ENCODE measurements at places on chromosomes 3 and 15.

- no peak for DNase-seq
Observed at GRCh38 chr3:107988460-107989175, 102.2 kb downstream of the CD47 start.

- no peak for DNase-seq
Observed at GRCh38 chr15:92655178-92655995, at the start of gene FAM174B. FAM174B (minus strand) TSS chr15:92655775.

DNA sequence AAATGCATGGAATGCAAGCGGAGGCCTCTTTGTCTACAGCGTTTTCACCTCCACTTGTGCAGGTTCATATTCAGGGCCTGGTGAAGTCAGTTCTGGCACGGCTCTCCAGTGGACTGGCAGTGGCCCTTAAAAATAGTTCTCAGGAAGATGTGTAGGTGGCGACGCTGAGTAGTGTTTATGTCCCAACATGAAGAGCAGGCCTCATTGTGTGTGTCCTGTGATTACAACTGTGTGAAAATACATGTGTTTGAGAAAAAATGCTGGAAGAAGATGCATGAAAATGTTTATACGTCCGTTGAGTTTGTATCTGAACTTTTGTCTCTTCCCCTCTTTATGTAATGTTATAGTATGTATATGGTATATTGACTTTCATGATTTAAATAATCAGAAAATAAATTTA is 7.2 kb downstream of the LIPC start:
- peak; percentile 57 for DNase-seq

GRCh38 chr3:42701371-42702065 is 1.1 kb downstream of the HHATL start:
- DNase-seq: peak; percentile 54

GRCh38 chr3:40690749-40691451 is 166.1 kb downstream of the ZNF621 start:
- DNase-seq: no peak

GRCh38 chr3:12750658-12751071 is 8.4 kb downstream of the TMEM40 start:
- DNase-seq: no peak

GRCh38 chr3:64143409-64144130 is 81.7 kb downstream of the PRICKLE2 start:
- no peak for DNase-seq

GRCh38 chr3:52167240-52167639 is 13.0 kb upstream of the POC1A start:
- no peak for DNase-seq

DNA sequence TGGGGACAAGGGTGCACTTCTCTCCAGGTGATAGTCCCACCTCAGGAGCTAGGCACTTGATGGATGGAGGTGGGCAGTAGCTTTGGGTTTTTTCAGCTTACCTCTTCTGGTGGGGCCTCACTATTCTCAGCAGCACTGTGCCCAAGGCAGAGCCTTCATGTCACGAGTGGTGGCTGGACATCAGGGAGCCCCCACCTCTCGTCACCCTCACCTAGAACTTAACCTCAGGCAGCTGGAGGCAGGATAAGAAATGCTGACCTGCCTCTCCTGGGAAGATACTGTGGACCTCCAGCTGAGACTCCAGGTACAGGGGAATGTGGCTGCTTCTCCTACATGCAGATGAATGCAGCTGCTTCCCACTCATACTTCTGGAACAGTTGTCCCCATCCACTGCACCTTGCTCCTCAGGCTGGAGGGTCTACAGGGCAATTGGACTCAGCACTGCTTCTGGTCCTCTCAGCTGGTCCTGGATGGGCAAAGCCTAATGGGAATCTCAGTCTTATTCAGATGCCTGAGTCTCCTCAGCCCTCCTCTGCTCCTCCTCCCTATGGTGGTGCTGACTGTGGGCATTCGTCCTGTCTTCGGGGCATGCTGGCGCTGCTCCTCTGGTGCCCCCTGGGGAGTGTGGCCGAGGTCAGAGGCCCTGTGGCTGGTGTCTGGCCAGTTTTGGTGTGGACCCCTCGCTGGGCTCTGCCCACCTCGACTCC is 129.9 kb downstream of the KLF13 start:
- DNase-seq: no peak

DNA sequence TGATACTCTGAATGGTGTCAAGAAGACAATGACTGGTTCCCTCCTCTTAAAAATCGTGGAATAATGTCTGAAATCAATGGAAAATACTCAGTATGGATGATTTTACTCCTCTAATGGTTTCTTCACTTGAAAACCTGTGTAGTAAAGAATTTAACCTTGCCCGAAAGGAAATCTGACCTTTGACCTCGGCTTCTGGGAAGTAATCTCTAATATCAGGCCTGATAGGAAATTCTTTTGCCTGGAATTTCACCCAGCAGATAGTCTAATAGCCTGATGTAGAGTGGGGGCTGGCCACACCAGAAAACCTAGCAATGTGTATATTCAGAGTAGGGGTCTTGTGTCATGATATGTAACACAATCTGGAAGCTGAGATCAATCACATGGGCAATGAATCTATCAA is 91.5 kb upstream of the GOLIM4 start:
- DNase-seq: no peak

- no peak for DNase-seq
Observed at GRCh38 chr3:44420676-44421075, 56.8 kb downstream of the ZNF445 start.

- DNase-seq: no peak
Observed at GRCh38 chr3:128859630-128860029, 19.8 kb upstream of the ACAD9 start.

- no peak for DNase-seq
Observed at GRCh38 chr3:194871143-194871863, 185.6 kb downstream of the FAM43A start.

DNA sequence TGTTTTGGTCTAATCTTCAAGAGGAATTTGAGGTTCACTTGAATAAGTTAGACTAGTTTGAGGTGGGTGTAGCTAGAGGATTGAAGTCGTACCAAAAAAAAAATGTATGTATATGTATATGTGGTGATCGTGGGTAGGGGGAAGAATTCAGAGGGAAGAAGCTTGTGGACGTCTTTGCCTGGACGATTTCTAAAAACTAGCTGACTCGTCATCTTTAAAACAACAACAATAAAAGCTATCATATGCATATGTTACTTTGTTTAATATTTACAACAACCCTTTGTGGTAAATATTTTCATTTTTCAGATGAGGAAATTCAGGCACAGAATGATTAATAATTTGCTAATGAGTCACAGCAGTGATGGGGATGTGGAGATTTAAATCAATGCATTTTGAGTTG is 18.1 kb downstream of the RNF111 start:
- DNase-seq: no peak

GRCh38 chr3:141218926-141219325 is 12.7 kb upstream of the PXYLP1 start:
- no peak for DNase-seq

- DNase-seq: no peak
Observed at GRCh38 chr3:115341208-115341607, 194.1 kb upstream of the ZBTB20 start.

GRCh38 chr3:115217678-115218451 is 70.8 kb upstream of the ZBTB20 start:
- peak; percentile 52 for DNase-seq

Data from AML-193 (cell line).